NCI-H446 treated with DMSO at 0.1 percent for 48 hours (cell line): ENCODE measurements at places on chromosomes 5 and 9.
A peak's percentile ranks its signal among the peaks of the same experiment; 100 is the strongest.

DNA sequence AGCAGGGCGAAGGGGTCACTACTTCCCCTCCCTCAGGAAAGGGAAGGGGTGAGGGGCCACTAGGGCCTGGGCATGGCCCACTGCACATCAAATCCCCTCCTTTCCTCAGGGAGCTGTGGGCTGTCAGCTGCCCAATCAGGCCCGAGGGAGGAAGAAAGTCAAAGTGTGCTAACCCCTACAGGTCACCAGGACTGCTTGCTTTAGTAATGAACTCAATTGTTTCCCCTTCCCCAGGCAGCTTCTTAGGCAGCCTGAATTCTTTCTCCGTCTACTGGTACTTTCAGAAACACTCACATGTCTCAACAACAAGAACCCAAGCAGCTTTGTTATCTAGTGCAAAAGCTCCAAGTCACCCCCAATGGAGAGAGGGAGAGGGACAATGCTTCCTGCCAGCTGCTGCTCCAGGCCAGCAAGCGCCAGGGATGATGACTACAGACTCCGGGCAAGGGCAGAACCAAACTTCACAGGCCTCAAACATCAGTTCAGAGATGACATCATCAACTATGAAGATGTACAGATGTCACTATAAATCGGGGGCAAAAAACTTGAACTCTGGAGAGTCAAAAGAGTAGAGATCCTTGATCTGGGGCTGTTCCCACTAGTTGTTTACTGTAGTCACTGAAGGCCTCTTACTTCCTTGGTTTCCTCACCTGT lies 100.7 kb downstream of the SLIT3 start:
- DNase-seq = no peak

DNA sequence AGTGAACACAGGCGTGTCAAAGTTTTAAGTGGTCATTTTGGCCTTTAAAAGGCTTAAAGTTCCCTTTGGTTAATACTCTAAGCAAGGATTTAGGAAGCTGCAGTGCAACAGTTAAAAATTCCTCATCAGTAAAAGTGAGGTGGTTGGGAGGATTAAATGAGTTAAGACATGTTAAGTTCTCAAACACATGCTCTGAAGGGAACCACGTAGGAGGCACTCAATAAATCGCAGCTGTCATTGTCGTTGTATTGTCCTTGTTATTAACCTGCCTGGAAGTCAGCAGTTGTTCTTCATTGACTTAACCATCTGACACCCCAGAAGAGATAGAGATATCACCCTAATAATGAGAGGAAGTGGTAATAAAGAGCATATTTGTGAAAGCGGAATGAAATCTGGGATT lies 247.5 kb downstream of the MARCHF11 start:
- DNase-seq = no peak

DNA sequence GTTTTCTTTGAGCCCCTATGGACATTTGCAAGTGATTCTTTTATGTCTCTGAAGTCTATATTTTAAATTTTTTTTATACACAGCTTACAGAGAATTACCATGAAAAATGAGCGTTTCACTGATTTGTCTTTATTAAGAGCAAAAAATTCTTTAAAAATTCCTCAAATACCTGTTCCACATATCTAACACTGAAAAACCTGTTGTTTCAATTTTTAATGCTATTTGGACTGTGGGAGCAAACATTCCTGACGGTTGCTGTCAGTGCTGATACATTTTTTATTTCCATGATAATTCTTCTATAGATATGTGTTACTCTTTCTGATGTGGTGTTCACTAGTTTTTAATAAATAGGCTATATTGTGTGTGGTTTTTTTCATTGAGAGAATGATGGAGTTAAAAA lies 199.8 kb downstream of the GDNF start:
- DNase-seq = no peak

- DNase-seq = no peak
These were observed 12.1 kb downstream of the ZBTB34 start for GRCh38 chr9:126872516-126872915.

DNA sequence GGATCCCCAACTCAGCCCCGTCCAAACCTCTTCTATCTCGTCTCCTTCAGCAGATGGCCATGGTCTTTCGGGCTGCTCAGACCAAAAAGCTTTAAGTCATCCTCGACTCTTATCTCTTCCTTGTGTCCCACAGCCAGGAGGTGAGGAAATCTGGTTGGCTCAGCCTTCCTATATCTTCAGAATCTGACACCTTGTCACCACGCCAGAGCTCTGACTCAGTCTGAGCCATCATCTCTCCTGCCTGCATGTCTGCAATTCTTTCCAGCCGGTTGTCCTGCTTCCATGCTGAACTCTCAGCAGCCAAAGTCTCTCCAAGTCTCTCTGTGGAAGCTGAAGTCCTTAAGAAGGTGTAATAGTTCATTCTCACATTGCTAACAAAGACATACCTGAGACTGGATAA lies 419.3 kb upstream of the ADAMTS16 start:
- DNase-seq = no peak

GRCh38 chr9:30718483-30718882 lies 1666.0 kb upstream of the ACO1 start:
- no peak for DNase-seq

DNA sequence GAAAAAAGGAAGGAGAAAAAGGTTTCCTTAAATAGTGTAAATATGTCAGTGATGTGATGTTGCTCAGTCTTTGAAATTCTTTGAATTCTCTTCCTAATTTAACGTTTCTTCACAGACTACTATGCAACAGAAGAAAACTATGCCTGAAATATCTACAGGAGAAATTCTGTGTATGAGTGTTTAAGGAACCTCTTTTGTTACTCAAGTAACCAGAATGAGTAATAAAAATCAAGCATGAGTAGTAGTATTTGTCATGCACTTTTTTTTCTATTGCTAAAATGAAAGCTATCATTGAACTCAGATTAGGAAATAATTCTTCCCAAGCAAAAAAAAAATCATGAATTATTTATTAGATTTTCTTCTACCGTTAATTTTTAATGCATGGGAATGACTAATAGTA lies 20.3 kb upstream of the THG1L start:
- no peak for DNase-seq

DNA sequence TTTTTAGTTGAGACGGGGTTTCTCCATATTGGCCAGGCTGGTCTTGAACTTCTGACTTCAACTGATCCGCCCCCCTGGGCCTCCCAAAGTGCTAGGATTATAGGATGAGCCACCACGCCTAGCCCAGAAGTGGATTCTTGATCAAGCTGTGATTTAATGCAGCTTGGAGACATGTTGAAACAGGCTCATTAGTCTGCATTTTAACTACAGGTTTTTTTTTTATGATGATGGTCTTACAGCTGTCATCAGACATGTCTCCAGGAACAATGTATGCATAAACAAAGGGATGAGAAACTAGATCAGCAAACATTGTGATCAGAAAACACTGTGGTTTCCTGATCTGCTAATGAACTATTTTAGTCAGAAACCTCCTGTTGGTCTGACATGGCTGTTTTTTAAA lies 30.0 kb upstream of the PLPP1 start:
- DNase-seq = no peak

DNA sequence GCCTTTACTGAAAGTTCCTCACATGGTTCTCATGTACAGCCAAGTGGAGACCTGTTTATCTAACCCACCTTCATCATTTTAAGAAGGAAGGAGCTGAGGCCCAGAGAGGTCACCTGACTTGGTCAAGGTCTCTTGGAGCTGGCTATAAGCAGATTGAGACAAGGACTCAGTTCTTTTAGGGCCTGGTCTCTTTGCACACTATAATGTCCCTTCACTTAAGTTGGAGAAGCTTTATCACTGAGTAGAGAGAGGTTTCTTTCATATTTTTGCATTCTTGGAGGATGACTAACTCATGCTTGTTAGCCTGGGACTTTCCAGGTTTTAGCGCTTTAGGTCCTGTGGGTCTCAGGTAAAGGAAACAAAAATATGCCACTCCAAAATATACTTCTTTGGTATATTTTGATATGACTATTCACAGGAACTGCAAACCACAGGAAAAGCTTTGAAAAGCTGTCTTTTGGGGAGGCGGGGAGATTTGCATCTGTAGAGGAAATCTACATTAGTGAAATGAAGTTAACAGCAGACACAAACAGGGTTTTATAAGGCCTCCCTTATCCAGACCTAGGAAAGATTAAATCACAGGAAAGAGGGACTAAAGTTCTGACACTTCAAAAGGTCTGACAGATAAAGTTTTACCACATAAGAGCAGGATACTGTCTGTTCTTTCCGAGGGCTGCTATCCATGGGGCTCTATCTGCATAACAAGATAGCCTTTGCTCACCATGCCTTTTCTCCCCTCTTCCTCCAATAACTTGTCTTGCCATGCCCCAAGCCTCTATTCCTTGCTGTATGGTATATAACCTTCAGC lies 95.8 kb upstream of the ANKRD55 start:
- no peak for DNase-seq

DNA sequence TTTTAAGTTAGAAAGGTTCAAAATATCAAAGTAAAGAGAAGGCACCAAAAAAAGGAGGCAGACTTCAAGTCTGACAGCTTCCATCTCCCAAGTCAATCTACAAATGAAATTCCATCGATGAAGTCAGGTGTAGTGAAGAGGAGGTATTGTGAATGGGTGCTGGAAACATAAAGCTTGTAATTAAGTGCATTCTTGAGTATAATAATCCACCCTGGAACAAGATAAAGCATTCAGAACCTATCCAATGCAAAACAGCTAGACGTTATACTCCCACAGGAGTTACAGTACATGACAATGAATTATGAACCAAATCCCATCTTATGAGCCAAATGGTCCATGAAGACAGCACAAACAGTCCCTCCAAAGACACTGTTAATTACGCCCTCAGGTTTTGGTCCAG lies 22.3 kb downstream of the BNC2 start:
- DNase-seq = no peak

DNA sequence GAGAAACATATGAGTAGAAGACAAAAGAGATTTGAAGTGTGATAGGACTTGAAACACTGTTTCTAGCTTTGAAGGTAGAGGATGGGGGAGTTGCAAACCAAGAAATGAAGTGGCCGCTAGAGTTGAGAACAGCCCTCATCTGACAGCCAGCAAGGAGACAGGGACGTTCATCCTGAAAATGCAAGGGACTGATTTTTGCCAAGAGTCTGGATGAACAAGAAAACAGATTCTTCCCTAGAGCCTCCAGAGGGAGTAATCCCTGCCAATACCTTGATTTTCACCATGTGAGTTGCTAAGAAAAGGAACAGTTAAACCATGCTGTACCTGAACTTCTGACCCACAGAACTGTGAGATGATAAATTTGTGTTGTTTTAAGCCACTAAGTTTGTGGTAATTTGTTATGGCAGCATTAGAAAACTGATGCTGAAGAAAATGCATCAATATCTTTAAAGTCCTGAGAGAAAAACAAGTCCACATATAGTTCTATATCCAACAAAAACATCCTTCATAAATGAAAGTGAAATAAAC lies 154.0 kb upstream of the ADAMTSL1 start:
- no peak for DNase-seq

- no peak for DNase-seq
These were observed 4.9 kb downstream of the EXOSC2 start for GRCh38 chr9:130698514-130698913.

DNA sequence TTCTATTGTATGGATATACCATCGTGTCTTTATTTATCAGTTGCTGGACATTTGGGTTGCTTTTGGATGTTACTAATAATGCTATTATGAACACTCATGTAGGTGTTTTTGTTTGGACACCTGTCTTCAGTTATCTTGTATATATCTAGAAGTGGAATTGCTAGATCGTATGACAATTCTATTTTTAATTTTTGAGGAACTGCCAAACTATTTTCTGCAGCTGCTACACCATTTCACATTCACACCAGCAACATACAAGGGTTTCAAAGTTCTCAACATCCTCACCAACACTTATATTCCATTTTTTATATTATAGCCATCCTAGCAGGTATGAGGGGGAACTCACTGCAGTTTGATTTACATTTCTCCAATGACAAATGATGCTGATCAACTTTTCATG lies 324.6 kb downstream of the CAAP1 start:
- no peak for DNase-seq

- DNase-seq = no peak
These were observed 113.0 kb downstream of the BASP1 start for GRCh38 chr5:17330386-17330785.

GRCh38 chr9:36064448-36065037 lies 27.8 kb downstream of the RECK start:
- DNase-seq = no peak

- DNase-seq = no peak
These were observed 35.7 kb upstream of the TRIM14 start for GRCh38 chr9:98154678-98155077.

DNA sequence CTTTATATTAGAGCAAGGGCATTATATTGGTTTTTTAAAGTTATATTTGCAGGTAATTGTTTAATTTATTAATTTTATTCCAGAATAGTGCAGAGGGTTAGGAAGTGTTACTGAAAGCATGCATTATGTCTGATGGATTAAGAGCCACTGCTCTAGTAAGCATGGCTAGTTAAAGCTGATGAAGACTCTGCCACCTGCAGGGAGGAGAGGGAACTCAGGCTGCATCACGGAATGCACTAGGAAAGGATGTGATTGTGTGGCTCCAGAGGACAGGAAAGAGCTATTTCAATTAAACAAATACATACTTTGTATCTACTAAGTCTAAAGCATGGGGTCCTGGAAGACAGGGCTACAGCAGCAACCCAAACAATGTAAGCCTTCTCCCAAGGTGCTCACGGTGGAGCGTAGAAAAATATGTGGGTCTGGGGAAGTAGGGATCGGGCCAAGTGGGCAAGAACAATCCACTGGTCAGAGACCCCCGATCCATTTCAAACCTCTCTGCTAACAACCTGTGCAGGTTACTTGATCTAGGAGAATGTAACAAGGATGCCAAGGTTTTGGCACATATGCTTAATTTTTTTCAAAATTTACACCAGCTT lies 15.3 kb upstream of the GRXCR2 start:
- peak; percentile 22 for DNase-seq

- peak; percentile 32 for DNase-seq
These were observed 29.3 kb downstream of the PCDH1 start for GRCh38 chr5:141848744-141849414.

- DNase-seq = no peak
These were observed 36.8 kb upstream of the TEX48 start for GRCh38 chr9:114718801-114719221.

GRCh38 chr5:6261256-6261655 lies 117.1 kb downstream of the MED10 start:
- no peak for DNase-seq

GRCh38 chr9:78262655-78263054 lies 26.8 kb downstream of the CEP78 start:
- DNase-seq = no peak

GRCh38 chr5:150353032-150353675 lies 4.3 kb upstream of the TCOF1 start:
- DNase-seq = no peak

DNA sequence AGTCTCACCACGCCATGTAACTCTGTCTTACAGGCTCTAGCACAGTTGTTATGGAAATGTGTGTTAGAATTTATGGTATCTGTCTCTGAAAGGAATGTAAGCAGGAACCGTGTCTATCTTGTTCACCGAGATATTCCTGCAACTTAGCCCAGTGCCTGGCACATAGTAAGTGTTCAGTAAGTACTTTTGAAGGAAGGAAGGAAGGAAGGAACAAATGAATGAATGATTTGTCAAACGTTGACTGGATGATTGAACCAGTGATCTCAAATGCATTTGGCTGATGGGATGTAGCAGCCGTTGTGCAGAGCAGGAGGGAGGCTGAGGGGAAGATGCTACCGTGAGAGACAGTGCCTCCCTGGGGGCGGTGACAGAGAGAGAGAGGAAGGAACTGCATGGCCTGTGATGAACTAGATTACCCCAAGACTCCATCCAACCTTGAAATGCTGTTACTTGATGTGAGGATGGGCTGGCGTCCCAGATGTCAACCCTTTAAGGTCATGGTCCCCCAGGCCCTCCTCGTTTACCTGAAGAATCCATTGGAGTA lies 47.5 kb upstream of the PPARGC1B start:
- no peak for DNase-seq

- DNase-seq = peak; percentile 73
These were observed 100.6 kb downstream of the TRIO start for GRCh38 chr5:14243766-14244165.

GRCh38 chr9:126587187-126588185 lies 26.2 kb upstream of the LMX1B start:
- DNase-seq = no peak
